Activated effector memory CD4-positive, alpha-beta T cell treated with anti-CD3 and anti-CD28 coated beads, Interleukin-2, amount 50 U/mL, for 16 hours (primary cell): ENCODE measurements at places on chromosomes 7 and 10.
A peak's percentile ranks its signal among the peaks of the same experiment; 100 is the strongest.

DNA sequence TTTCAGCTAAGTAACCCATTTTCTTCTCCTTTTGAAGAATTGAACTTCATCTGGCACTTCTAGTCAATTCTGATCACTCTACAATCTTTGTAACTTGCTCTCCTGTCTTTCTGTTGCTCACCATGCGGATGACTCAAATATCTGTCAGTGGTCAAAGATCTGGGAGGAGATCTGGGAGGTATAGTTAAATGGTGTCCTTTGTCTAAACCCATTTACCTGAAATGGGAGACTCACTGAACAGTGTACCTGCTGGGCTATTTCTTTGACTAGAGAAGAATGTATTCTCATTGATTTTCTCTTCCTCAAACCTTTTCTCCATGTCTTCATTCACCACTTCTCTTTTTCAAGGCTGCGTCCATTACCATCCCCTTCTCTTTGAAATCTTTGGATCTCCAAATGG, 42.0 kb upstream of the PCLO start:
- DNase-seq = no peak

- DNase-seq = no peak
Observed at GRCh38 chr7:93150200-93150835, 2.1 kb upstream of the SAMD9L start.

DNA sequence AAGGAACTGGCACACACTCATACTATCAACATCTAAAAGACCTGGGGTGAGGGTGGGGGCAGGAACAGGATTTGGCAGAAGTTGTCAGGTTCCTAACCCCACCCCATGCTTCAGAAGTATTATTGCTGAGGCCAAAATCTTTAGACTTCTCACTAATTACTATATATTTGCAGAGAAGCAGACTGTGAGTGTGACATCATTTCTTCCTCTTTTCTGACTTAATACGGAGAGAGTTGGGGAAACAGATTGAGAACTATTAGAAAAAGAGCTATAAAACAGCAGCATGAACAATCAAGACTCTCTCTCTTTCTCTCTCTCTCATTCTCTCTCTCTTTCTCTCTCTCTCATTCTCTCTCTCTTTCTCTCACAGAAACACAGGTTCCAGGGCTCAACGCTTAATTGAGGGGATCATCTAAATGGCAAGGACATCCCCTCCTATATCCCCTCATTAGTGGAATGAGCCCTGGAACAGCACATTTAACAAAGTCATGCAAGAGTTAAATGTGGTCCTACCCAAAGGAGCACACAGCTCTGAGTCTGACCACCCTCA, 94.8 kb downstream of the KCNMA1 start:
- DNase-seq = no peak

- DNase-seq = no peak
Observed at GRCh38 chr10:34505338-34505737, 309.8 kb downstream of the PARD3 start.

DNA sequence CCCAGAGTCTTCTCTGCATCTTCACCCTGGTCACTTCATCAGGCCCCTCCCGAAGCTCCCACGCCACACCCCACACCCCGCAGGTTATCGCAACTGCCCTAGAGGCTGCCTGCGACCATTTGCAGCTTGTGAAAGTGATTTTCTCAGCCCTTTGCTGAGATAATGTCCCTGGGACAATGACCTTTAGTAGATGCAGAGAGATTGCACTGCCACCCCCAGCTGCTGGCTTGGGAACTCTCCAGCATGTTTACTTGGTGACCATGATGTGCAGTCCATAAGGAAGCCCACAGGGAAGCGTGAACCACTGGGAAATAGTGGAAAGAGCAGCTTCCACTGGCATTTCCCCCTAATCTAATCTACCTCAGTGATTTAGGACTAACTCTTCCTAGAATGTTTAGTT, 97.3 kb downstream of the WNT2 start:
- DNase-seq = no peak

DNA sequence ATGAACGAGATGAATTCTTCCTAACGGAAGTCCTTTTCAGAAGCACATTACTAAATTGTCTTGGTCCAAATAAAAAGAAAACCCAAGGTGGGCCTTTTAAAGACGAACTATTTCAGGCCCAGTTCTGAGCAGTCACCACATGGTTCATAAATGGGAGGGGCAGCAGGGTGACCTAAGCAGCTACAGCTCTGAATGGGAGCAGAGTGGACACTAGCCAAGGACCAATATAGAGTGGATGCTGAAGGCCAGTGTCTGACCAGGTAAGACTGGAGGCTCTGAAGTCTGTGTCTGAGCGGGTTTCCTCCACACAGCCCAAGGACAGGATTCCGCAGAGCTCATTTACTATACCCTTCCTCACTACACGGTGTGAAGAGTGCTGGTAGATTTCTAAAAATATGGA, 159.1 kb downstream of the TMEM26 start:
- no peak for DNase-seq

DNA sequence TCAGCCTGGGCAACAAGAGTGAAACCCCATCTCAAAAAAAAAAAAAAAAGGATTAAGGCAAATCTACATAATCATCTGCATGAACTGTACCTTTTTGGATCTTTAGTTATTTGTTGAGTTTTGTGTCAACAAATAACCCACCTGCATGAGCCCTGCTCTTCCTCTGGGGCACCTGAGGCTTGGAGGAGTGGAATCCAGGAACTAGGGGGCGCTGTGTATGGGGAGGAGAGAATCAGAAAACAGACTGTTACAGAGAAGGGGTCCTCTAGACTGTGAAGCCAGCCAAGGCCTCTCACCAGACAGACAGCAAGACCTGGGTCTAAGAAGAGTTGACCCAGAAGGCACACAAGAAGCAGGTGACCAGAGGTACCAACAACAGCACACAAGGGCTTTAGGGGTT, 682.8 kb upstream of the NRP1 start:
- DNase-seq = no peak

GRCh38 chr10:86962136-86962980, 4.0 kb downstream of the SNCG start:
- peak; percentile 51 for DNase-seq

GRCh38 chr7:53531-53930, 138.8 kb upstream of the FAM20C start:
- DNase-seq = no peak

DNA sequence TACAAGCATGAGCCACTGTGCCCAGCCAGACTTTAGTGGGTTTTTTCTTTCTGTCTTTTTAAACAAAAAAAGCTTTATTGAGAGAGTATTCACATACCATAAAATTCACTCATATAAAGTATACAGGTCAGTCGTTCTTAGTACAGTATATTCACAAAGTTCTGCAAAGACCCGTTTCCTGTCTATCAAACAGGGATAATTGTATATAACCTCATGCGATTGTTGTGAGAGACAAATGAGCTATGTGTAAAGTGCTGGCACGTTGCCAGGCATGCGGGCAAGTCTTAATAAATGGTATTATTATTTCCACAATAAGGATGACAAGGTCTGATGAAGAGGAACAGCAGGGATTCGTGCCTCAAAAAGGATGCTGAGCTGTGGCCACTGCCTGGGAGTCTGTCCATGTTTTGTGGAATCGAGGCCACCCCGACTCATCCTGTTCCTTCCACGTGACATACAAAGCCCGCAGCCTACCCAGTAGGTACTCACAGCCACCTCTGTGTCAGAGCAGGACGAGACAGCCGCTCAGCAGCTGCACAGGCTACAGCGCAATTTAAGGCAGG, 51.6 kb downstream of the SMKR1 start:
- peak; percentile 71 for DNase-seq

DNA sequence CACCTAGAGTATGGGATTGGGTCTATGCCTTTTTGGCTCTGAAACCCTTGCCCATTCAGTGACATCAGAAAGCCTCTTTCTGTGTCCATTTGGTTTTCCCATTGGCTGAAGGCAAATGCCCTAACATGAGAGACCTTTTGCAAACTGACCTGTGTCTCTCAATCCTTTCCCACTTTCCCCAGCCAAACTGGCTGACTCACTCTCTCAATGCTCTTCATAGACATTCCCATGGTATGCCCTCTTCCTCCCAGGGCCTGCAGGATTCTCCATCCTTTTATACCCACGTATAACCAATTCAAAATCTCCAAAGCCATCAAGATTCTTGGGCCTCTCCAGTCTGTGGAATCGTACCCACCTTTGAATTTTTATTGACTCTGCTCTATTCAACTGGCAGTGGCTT, 563.3 kb downstream of the GATA3 start:
- no peak for DNase-seq

- DNase-seq = peak; percentile 25
Observed at GRCh38 chr7:135251496-135252391, 18.1 kb downstream of the STRA8 start.

DNA sequence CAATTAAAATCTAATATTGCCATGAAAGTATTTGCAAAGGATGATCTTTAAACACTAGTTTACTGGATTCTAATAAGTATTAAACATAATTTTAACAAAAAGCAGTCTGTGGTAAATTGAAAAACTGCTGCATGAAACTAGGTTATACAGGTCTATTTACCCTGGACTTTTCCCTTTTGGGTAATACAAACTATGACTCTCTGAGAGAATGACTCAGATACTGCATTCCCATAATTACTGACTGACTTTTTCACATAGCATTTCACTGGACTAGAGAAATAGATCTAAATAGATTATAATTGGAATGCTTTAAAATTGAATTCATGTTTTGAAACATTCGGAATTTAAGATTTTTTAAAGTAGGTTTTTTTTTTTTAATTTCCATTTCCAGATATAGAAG, 395.7 kb downstream of the THSD7A start:
- no peak for DNase-seq

- no peak for DNase-seq
Observed at GRCh38 chr10:131997366-131998049, 15.8 kb upstream of the BNIP3 start.

- no peak for DNase-seq
Observed at GRCh38 chr7:156065400-156065799, 253.1 kb upstream of the SHH start.

DNA sequence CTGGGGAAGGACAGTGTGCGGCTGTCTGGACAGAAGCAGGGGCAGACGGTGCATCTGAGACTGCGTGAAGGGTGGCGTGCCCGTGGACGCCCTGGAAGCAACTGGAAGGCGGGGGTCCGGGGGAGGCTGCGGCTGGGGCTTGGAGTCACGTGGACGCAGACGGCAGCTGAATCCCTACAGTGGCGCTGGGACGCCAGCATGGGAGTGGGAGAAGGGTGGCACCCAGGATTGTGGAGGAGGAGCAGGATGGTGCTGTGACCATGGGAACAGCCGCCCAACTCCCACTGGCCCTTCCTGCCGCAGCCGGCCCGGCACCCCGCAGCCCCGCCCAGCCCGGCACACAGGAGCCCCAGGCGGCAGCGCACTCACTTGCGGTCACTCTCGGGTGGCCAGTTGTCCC, 9.7 kb downstream of the INTS1 start:
- DNase-seq = no peak

DNA sequence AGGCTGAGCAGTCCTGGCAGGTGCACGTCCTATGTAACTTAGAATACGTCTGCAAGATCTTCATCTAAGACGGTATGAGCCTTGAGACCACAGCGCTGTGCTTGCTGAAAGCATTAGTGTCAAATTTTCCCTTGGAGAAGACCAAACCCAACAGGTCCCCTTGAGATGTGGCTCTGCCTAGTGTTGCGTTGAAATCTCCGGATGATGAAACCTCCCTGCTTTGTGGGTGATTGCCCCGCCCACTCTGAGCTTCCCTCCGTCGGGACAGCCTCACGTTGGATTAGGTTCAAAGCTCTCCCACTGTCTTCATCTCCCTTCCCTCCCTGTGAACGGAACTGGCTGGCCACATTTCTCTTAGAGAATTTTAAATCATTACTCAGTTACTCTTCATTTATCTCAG, 102.0 kb downstream of the ADARB2 start:
- DNase-seq = no peak

DNA sequence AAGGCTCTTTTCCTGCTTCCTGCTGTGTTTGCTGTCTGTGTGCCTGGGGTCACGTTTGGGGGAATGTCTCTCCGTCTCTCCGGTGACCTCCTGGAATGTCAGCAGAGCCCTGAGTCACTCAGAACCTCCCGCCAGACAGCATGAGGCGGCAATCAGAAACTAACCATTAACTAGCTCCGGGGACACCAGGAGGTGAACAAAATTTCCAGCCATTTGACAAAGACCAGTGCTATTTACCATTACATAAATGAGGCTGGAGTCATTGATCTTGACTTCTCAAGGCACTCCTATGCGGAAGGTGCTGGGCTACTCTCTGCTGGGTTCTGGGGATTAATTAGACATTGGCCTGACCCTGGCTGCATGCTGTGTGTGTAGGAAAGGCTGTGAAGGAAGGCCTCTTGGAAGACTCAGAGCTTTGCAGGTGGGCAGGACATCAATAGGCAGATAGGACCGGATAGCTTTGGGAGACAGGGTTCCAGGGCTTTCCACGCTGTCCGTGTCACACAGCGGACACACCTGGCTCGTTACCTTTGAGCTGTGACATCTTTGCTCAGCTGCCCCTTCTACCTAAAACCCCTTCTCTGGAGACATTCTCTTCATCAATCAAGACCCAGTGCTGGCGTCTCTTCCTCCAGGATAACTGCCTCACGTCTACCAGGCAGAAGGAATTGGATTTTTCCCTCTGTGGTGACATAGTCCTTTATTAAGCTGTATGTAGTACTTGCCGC, 77.0 kb downstream of the PFKFB3 start:
- no peak for DNase-seq

DNA sequence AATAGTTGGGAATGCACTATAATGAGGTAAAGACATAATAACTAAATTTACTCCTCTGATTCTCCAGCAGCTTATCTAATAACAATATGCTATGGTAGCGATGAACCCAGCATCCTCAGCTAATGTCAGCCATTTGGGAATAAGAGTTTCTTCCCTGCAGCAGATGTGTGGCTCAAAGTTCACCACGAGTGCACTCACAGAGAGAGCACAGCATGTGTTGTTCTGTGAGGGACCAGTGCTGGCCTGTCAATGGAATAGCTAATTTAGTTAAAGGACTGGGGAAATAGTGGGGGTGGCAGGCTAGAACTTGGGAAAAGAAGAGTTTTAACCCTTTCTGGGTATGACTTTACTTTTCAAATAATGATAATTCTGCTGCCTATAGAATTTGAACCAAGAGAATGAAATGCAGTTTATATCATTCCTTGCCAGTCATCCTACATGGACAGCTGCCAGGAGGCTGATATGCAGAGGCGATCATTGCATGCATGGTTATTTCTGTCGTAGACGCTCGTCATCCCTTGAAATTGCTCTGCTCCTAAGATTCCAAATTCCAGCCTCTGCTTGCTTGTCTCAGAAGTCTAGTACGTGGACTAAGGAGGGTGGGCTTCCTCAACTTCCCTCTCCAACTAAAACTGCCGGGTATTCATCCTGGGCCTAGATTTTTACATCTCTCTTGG, 355.6 kb downstream of the RNLS start:
- no peak for DNase-seq

DNA sequence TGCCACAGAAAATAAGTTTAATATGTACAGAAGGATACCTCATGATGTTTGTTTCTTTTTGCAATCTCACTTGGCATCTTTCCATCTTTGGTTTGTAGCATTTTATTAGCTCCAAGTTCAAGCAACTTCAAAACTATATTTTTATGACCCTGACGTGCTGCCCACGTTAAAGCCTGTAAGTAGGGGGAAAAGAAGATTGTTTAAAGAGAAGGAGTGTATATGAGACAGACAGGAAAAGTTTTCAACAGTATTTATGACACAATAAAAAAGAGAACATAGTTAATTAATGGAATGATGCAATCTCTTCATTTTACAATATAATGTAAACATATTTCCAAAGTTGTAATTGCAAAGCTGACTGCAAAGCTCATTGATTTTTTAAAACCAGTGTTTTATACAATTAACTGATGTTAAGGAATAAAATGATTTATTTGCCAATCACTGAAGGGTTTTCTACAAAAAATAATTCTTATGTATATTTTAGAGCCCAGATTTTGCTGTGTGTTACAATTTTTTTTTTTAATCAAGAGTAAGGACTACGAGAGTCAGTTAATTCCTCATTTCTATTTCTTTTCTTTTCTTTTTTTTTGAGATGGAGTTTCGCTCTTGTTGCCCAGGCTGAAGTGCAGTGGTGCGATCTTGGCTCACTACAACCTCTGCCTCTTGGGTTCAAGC, 42.5 kb downstream of the ASZ1 start:
- no peak for DNase-seq
